T follicular helper cell (primary cell): ENCODE measurements at places on chromosomes 7 and 10.

- no peak for DNase-seq
These were observed 24.6 kb upstream of the ITGA8 start for GRCh38 chr10:15744217-15744865.

- DNase-seq, result no peak
These were observed 30.3 kb downstream of the OAT start for GRCh38 chr10:124388476-124388822.

DNA sequence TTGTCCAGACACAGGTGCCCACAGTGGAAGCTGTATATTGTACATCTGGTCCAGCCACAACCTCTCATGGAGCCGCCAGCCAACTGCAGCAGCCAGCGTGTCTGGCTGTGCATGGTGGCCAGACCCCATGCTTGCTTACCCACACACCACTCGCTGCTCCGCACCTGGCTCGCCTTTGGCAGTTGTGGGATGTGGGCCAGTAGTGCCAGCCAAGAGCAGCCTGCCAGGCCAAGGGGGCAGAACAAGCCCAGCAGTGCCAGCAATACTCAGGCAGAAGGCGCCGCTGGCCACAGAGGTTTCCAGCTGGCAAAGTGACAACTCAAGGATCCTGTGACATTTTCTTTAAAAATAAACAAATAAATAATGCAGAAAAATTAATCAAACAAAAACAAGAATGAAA, 11.7 kb upstream of the TMEM243 start:
- DNase-seq, result no peak

- DNase-seq, result no peak
These were observed 931 bp downstream of the SH2D4B start for GRCh38 chr10:80538481-80539185.

DNA sequence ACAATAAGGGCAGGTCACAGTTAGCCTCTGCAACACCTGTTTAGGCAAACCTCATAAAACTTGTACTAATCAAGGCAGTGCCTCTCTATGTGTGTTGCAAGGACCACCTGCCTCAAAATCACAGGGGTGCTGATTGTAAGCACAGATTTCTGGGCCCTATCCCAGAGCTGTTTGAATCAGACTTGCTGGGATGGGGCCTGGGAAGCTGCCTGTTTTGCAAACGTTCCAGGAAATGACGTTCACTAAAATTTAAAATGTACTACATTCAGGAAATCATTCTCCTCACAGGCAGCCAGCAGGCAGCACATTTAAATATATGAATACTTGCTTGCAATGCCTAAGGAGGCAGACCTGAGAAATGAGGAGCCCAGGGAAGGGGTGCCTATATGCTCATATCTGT, 4.3 kb upstream of the GRM8 start:
- no peak for DNase-seq

DNA sequence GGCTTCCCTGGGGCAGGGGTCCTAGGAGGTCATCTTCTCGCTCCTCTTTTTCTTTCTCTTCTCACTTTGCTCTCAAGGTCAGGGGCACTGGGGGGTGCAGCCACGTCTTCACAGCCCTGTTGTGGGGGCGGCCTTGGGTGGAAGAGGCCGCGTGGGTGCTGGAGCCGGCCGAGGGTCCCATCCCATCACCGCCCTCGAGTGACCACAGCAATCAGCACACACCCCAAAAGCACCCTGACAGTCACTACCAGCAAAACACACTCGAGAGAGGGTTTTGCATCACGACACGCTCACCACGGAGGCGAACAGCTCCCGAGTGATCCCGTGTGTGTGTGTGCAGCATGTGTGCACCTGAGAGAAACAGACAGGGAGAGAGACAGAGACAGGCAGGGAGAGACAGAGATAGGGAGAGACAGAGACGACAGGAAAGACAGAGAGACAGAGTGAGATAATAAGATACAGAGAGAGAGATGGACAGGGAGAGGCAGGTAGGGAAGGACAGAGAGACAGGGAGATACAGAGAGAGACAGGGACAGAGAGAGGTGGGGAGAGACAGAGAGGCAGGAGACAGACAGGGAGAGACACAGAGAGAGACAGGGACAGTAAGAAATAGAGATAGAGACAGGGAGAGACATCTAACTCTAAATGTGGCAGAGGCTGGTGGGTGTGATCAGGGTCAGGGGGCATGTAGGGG, 100.9 kb downstream of the WDR37 start:
- no peak for DNase-seq

DNA sequence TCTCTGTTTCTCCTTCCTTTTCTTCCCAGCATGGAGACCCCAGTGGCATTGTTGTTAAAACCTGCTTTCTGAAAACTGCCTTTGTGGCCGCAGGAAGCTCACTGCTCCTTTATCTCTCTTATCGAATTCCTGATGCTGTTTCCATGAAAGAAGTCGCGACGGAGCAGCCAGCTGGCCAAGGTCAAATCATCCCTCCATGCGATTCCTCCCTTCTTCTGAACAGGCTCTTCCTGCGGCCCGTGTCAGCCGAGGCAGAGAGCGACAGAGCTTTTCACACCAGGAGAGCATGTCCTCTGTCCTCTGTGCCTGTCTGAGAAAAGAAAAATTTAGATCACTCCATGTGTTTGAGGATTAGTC, 242.1 kb upstream of the PITRM1 start:
- no peak for DNase-seq

- no peak for DNase-seq
These were observed 22.6 kb downstream of the GALNT11 start for GRCh38 chr7:152048051-152048450.

- DNase-seq, result no peak
These were observed 176.1 kb downstream of the DIP2C start for GRCh38 chr10:513393-513792.

DNA sequence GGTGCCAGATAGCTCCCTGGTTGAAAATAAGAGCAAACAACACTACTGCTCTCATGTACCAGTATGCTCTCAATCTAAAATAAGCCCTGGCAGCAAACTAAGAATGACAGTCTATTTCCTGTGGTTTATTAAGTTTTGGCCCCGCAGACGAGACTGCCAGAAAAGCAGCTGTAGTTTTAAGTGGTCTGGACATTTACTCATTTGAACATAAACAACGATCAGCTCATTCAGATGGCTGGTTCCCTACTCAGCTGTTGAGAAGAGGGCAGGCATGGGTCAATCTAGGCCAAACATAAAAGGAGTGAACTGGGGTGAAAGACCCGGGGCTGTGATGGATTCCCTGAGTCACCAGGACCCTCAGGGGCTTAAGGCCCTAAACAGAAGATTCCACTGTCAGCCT, 4.5 kb downstream of the TRIL start:
- DNase-seq, result no peak

DNA sequence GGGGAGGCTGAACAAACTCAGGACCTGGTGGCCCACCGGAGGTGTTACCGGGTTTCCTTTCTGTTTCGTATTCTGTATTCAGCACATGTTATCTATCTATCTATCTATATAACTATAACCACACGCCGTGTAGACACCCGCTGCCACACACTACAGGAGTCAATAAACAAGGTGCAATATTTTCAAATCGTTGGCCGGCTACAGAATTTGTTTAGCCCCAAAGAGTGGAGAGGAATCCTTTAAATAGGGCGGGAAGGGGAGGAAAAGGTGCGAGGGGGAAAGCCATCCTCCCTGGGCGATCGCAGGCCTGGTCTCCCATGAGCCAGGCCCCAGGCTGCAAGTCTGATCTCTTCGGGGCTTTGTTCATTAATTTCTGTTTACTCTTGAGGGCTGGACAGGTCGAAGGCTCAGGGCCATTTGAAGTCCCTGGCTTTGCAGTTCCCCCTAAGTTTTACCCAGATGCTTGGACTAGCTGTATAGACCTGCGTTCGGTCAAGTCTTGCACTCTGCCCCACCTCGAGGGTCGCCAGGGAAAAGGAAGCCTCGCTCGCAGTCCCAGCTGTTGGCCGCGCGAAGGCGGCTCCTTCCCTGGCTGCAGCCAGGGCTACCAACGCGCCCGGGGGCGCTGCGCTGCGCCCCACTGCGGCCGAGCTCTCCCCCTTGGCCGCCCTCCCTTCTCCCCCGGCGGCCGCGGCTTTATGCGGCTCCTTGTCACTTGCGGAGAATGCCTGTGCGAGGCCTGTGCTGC, 3.8 kb downstream of the NKX2-3 start:
- DNase-seq, result no peak

DNA sequence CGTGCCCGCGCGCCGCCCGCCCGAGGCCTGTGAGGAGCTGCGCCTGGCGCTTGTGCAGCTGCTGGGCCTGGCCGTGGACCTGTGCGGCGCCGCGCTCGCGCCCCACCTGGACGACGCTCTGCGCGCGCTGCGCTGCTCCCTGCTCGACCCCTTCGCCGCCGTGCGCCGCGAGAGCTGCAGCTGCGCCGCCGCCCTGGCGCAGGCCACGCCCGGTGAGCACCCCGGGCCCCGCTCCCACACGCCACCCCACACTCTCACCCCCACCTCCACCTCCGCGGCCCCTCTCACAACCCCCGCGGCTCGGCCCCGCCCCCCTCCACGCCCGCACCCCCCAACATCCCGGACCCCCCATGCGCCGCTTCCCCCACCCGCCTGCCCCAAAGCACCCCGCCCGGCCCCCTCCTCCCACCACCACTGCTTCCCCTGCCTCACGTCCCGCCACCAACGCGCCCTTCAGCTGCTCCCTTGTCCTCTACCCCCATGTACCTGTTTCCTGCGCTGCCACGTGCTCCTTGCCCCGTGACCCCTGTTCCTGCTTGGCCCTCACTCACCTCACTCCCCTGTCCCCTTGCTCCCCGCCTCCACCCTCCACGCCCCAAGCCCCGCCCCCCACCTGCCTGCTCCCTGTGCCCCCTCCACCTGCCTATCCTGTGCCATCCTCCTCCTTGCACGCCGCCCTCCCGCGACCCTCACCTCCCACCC, at the start of gene PRKAR1B:
TSS of gene PRKAR1B (minus strand) at position 178 of the 702 bp plus-strand sequence. CDS start 15,776 bp downstream, outside the sequence.
- DNase-seq, result no peak

DNA sequence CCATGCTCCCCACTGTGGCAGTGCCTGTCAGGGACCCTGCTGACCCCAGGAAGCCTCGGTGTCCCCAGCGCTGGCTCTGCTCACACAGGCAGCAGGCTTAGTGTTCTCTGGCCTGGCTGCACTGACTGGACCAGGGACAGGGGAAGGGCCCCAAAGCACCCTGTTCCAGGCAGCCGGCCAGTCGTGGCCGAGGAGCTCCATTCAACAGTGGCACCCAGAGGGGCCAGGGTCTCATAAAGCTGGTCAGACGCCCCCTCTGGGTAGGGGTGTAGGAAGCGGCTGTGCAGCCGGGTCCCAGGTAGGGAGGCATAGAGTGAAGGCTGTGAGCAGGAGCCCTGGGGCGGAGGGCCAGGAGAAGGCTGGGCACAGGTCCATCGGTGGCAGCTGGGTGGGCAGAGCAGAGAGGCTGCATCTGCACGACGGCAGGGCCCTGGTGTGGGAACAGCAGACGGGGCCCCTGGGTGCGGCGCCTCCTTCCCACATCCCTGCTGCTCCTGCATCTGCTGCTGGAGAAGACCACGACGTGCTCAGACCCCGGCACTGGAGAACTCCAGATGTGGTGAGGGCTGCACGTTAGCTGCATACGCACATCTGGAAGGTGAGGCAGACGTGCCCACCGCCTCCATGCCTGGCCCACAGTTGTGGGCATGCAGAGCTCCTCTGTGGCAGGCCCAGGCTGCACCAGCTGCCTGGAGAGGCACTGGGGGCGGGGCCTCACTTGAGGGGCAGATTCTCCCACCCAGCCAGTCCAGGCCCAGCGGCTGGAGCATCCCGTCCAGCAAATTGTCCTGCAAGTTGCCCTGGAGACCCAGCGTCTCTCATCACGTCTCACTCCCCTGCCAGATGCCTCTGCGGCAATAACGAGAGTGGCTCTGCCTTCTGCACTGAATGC, 25.1 kb downstream of the MNX1 start:
- DNase-seq, result no peak

DNA sequence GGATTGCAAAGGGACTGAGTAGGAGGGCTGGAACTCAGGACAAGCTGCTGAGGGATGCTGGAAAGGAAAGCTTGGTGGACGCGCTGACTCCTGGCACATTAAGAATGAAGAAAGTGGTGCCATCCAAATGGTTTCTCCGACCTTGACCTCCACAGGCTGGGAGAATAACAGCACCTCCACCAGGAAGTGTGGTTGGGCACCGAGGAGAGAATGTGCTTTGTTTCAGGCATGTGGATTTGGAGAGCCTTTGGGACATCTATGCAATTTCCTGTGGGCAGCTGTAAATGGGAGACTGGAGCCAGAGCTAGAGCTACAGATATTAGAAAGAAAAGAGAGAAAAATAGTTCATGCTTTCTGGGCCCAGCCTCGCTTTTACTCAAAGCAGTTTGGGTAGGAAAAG, 29.8 kb upstream of the HABP2 start:
- no peak for DNase-seq

DNA sequence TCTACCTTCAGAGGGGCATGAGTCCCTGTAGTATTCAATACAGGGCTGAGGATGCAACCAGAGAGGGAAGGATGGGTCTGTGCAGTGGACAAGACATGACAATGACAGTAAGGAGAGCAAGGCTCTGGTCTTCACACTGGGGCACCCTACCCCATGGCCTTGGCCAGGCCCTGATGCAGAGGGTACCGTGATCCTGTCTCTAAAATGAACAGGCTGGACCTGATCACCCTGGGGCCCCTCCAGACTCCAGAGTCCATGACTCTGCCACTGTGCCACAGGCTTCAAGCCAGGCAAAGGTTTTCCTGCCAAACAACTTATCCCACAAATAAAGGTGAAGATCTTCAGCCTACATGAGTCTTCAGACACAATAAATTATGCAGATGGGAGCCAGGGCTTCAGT, 4.9 kb downstream of the MAT1A start:
- DNase-seq, result no peak

DNA sequence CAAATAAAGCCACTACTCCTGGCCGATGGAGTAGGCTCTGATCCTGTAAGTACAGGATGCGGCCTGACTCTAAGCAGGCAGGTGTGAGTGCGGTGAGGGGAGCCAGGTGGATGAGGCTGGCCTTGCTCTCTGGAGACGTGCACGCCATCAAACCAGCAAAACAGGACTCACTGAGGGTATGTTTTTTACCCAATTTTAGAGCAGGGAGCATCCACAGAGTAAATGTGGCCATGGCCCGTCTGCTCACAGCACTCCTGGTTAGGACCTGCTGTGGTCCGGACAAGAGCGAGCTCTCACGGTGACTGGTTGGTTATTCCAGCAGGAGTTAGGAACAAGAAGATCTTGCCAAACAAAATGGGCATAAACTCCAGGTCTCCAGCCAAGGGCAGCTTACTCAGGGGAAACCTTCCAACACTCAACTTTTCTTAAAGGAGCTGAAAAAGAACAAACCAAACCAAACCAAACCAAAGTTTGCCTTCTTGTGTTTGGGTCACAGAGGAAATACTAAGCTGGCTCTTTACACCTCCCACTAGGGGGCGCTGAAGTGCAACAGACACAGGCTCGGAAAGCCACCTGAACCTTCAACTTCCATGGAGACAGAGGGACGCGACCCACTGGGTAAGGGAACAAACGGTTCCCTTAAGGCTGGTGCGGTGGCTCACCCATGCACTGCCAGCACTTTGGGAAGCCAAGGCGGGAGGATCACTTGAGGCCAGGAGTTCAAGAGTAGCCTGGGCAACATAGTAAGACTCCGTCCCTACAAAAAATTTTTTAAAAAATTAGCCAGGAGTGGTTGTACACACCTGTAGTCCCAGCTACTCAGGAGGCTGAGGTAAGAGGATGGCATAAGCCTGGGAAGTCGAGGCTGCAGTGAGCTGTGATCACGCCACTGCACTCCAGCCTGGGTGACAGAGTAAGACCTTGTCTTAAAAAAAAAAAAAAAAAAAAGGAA, 122.4 kb downstream of the CLEC2L start:
- peak; percentile 77 for DNase-seq

- no peak for DNase-seq
These were observed 96.5 kb upstream of the SDK1 start for GRCh38 chr7:3204526-3204925.
